Occipital lobe (tissue), 3 donors: ENCODE measurements at places on chromosomes 12 and 14.

GRCh38 chr12:40946612-40947194, 241.4 kb upstream of the PDZRN4 start:
- no peak for DNase-seq

- no peak for DNase-seq
These were observed 45.4 kb downstream of the SYNE3 start for GRCh38 chr14:95471016-95471415.

- DNase-seq = no peak
These were observed 1.6 kb downstream of the TRAFD1 start for GRCh38 chr12:112126911-112127310.

GRCh38 chr14:55699131-55700057, 119.4 kb downstream of the KTN1 start:
- no peak for DNase-seq

GRCh38 chr12:92628476-92628875, 74.3 kb upstream of the PLEKHG7 start:
- no peak for DNase-seq

DNA sequence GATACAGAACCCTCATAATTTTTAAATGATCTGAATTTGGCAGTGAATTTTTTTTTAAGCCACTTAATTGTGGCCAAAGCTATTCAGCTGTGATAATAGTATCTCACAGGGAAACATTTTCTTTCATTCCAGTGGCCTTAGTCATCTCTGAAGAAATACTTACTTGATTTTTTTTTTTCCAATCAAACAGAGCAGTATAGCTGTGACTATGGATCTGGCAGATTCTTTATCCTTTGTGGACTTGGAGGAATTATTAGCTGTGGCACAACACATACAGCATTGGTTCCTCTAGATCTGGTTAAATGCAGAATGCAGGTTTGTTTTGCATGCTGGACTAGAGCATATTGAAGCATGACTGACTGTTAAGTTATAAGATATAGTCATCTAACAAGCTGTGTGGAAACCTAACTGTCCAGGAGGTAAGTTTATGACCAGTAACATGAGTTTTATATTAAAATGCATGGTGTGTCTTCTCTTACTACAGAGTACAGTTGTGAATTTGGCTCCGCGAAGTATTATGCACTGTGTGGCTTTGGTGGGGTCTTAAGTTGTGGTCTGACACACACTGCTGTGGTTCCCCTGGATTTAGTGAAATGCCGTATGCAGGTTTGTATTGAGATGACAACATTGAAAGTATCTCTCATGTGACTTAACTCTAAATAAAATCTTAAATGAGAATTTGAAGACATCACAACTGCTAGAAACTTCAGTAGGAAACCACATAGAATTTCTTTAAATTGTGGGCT, 1.9 kb downstream of the SLC25A3 start:
- DNase-seq = no peak

DNA sequence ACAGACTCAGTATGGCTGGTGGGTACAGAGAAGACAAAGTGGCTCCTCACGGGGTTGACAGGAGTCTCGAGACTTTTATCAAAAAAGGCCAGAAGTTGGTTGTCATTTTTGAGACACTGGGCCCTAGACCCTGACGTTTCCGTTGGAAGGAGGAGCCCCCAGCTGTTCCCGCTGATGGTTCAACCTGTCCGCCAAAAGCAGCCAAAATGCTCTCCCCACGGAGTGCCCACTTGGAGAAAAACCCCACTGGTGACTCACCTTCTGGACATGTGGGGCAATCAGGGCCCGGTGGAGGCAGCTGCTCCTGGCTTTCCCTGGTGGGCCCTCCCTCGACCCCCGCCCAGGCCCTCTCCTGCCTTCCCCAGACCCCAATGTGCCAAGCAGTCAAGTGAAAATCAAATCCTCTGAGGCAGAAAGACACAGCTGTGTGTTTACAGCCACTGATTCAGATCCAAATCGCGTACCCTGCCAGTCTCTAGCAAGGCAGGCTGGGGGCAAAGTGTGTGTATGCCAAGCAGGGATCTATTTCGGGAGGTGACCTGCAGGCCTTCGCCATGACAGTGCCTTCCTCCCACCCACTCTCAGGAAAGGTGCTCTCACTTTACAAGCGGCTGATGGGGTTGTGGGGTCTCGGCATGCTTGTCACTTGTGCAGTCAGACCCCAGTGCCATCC, 347.4 kb downstream of the DPF3 start:
- DNase-seq = no peak

GRCh38 chr12:111249757-111250156, 119.1 kb downstream of the PHETA1 start:
- DNase-seq = no peak
